ENCODE measurements at places on chromosomes 12 and 14. TPM values are rescaled to one million over a fixed set of nuclear protein-coding genes. Genes with fewer than 3 reads are reported as not detected.

The SLC4A8 gene
- total RNA-seq = 0.96 TPM

DNA sequence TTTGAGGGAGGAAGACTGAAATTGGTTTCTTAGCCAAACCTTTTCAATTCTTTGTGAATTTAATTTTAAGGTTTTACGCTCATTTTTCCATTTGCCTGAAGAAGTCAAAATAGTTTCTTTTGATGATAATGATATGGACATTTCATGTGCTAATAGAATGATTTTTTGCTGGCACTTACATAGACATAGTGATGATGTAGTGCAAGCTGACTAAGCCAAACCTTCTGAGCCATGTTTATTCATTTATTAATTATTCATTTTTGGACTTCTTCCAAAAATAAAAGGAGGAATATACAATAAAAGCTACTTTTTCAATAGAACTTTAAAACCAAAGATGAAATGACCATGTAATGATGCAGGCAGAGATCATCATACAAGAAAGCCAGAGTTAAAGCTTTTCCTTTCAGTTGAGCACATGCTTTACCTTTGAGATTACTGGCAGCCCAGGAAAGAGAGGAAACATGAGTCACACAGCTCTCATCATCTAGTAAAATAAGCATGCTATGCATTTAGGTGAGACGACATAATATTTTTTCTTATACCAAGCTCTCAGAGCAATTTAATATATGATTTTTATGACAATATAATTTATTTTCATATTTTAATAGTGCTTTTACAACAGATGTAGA lies 24.8 kb downstream of the KCNA1 start:
- peak; percentile 28 for DNase-seq

DNA sequence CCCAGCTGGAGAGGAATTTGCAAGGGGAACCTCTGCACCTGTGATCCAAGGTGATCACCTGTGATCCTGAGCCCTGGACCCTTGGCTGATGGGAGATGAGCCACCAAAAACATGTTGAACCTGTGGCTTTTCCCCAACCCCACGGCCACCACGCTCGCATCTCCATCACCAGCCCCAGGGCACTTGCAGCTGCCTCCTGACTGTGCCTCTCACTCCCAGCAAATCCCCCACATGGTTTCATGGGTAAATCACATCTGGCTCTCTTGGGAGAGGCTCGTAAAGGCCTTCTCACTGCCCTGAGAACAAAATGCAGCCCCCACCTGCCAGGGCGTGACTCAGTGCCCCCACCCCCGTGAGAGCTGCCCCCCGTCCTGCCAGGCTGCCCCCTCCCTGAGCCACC lies 76.0 kb downstream of the RFLNA start:
- DNase-seq = no peak

The NUDT4 gene
- 53.3 TPM for total RNA-seq

DNA sequence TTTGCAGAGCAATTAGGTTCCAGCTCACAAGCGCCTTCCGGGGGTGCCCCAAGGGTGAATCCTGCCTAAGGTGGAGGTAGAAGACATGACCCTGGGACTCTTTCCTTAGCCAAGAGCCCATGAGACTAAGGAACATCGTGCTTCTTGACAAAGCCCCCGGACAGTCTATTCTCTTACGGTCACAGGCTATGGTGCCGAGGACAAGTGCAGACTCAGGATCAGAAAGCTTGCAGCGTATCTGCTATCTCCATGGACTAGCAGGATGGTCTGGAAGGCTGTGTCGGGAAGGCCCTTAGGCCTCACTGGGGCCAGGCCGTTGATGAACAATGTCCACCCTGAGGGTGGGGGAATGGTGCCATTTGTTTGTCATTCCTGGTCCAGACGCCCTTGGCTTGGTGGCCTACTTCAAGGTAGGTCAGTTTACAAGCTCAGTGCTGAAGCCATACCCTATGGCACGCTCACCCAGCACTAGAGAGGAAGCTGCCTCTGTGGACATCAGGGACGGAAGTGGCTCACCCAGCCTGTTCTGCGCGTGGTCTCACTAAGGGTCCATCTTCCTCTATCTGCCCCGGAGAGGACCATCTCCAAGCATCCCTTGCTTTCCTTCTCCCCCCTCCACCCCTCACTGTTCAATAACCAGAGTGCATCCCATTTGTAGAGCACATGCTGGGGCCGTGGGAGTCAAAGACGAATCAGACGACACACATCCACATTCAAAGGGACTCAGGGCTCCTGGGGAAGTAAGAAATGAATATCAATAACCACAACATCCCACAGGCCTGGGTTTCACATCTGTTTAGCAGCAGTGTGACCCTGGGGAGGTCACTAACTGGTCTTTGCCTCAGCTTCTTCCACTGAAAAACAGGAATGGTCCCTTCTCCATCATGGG lies 45.0 kb upstream of the IQSEC3 start:
- DNase-seq = no peak

DNA sequence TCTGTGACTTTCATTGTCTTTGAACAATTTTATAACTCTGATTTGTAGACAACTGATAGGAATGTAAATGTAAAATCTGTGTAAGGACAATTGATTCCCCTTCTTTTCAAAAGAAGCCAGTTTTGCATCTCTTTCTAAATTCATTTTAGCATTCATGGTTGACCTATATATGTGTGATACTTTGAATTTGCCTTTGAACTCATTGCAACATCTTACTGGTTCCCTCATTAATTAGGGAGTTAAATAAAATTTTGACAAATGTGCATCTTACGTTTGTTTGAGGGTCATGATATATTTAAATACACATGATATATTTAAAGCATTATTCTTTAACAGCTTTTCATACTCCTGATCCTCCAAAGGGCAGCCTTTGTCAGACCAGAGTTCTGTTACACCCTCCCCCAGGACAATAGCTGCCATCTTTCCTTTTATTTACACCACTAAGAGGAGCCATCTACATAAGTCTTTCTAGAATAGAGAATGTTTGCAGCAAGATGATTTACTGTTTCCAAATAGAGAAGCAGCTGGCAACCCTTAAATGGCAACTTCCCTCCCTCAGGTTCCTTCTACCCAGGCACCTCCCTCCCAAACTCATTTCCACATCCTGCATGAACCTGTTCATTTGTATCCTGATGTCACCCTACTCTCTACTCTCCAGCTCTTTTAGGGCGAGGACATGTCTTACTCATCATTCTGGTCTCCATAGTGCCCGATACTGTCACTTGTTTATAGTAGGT lies 40.2 kb upstream of the APPL2 start:
- DNase-seq = no peak

The PRR13 gene
- total RNA-seq = 60.4 TPM

DNA sequence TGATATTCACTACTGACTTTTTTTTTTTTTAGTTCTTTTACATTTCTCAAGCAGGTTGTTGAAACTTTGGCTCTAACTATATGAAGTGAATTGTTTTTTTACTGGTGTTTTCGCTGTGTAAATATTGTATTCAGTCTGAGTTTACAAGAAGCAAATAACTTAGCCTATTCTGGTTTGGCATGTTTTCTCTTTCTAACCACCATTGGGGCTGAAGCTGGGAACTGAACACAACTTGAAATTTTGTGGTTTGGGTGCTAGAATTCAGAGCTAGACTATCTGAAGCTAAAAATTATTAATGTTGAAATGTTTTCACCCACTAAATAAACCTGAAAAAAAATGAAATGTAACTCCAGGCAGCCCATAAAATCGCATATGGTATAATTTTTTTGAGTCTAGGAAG lies 37.2 kb downstream of the RAD51B start:
- no peak for DNase-seq

DNA sequence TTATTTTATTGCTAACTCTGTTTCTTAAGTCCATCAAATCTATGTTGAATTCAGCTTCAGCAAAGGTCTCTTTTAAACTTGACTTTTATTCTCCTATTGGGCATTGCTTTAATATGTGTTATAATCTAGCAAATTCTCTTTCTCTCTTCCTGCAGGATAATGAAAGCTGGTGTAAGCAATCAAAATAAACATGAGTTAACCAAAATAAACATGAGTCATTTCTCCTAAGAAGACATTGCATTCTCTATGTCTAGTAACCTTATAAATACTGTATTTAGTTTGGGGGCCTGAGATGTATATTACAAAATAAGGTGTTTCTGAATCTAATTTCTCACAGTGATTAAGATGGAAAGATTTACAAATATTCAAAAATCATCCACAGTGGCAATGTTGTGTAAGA lies 739.1 kb upstream of the ATXN7L3B start:
- no peak for DNase-seq

DNA sequence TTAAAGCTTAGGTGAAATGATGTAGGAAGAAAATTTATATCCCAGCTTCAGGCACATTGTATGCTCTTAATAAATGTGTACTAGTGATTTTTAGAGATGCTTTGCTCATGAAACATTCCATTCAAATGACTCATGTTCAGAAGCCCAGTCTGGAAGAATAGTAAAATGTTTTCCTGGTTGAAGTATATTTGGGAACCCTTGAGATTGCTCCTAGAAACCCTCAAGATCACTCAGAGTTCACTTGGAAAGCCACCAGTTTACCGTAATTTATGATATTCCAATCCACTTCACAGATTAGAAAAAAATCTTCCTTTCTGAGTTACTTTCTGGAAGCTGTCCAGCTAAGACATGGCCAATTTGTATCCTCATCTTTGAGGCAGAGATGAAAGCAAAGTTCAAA lies 186.4 kb downstream of the SYT10 start:
- DNase-seq = no peak

The RFX4 gene
- total RNA-seq = not detected

- DNase-seq = no peak
These were observed 24.0 kb downstream of the PRDM4 start for GRCh38 chr12:107736914-107737313.

- no peak for DNase-seq
These were observed 326.1 kb downstream of the TMEM121 start for GRCh38 chr14:105852378-105853088.

DNA sequence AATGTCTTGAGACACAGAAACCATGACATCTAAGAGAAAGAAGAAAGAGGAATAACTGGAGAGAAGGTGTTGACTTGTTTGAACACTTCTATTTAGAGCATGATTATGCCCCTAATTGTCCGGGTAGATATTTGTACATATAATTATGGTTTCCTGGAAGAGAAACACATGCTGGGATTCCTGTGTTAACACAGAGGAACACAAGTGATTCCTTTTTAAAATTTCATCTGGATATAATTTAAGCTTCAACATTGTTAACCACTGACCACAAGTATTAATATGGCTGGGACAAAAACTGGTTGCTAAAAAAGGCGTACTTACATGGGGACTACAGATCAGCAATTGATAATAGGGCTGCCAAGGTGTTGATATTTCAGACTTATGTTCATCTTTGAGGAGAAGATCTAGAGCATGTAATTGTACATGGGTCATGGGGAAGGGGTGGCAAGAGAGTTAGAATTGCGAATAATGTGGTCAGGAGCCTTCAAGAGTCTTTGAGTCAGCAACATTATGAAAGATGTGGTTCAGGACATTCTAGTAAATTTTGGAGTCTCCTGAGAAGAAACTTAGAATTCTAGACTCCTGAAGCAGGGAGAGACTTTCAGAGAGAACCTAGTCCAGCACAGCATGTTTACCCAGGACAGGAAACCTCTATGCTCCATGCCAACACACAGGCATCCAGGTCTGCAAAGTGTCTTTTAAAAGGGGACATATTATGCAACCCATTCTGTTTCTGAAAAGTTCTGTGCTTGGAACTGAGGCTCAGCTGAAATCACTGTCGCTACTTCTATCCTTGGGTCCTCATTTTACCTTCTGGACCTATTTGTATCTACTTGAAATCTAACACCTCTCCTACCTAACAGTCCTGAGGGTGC lies 56.5 kb downstream of the SLC38A1 start:
- DNase-seq = no peak

DNA sequence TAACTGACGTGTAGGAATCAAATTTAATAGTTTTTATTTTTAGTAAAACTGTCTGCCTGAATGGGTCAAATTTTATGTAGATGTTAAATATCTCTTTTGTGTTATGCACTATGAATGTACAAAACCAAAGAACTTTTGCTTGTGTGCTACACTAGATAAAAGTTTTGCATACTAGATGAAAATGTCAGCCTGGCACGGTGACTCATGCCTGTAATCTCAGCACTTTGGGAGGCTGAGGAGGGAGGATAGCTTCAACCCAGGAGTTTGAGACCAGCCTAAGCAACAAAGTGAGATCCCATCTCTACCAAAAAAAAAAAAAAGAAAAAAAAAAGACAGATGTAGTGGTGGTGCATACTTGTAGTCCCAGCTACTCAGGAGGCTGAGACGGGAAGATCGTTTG lies 11.1 kb downstream of the AEBP2 start:
- no peak for DNase-seq

DNA sequence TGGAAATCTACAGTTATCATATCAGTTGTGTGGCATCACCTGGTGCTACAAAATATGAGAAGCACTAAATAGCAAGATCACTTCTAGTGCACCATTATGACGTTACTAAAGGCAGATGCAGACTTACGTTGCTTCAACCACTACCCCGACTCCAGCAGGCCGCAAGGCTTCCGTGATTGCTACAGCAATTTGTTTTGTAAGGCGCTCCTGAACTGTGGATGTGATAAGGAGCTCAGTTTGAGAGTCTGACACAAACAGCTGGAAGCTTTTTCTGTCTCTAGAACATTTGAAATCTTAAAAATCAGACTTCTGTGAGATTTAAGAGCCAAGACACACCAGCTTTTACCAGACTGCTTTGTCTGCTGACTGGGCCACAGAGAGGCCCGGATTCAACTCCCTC lies 57.0 kb downstream of the GCH1 start:
- DNase-seq = no peak

DNA sequence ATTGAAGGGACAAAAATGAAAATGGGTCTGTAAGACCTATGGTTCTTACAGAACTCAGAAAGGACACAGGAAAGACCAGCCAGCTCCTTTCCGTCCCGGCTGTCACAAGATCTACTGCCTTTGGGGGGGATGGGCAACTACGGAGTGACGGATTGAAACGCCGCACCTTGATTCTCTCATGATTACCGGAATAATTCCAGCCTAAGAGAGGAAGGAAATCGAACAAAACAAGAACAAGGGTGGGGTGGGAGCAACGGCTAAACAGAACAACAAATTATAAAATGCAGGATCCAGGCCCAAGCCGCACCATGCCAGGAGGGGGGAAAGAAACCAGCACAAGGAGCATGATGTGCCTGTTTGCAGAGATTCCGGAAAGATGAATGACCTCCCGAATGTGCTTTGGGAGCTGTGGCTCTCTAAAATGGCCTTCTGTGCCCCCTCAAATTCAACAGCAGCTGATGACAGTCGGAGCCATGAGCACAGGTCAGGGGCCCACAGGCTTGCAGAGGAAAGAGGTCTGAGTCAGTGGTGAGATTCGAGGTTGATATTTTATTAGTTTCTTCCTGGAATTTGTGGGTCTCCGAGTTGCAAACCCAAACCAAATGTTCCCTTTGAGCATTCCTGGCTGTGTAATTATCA lies 72.1 kb downstream of the SPRING1 start:
- no peak for DNase-seq

The EPYC gene
- not detected for total RNA-seq

The RNASE2 gene
- not detected for total RNA-seq

DNA sequence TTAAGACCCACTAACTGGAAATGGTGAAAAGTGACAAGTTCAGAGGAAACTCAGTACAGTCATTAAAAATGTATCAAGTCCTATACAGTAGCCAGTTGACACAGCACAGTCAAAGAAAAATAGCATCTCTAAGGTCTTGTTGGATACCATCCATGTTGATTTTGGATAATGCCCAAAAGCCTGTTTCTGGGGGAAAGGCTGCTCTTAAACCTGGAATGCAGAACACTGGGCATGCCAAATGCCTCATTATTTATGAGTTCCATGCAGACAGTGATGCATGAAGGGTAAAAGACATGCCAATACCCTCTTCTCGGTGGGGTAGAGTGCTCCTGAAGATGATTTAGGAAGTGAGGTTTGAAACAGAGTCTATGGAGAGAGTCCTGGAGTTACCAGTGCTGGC lies 29.6 kb downstream of the KCNK13 start:
- DNase-seq = peak; percentile 56

- DNase-seq = peak; percentile 63
These were observed 57.9 kb downstream of the ANO6 start for GRCh38 chr12:45273717-45274271.

The CLEC1B gene
- total RNA-seq = not detected

The TAS2R43 gene
- total RNA-seq = not detected

Data from MG63 (cell line).